A549 treated with AZD2906 at 1 μM for 4 hours (cell line): ENCODE measurements at places on chromosomes 12 and 14. TPM values are rescaled to one million over a fixed set of nuclear protein-coding genes. Genes with fewer than 3 reads are reported as not detected.

REM2 gene
- 0.28 to 0.38 TPM (median 0.33 TPM) in 5 replicates for total RNA-seq

PTPN6 gene
- 9.1 to 13.5 TPM (median 10.5 TPM) in 5 replicates for total RNA-seq

C1S gene
- total RNA-seq, result 40.4 to 73.4 TPM (median 41.9 TPM) in 5 replicates

PAX9 gene
- total RNA-seq, result 2.1 to 3.6 TPM (median 3.3 TPM) in 5 replicates

HSPA2 gene
- total RNA-seq, result 30.7 to 39.2 TPM (median 33.3 TPM) in 5 replicates

BCL2L14 gene
- total RNA-seq, result 0.09 to 0.15 TPM in 2 of 5 replicates, not detected in the others

ORMDL2 gene
- 67.3 to 104 TPM (median 102 TPM) in 5 replicates for total RNA-seq

NR1H4 gene
- total RNA-seq, result 0.07 to 0.11 TPM (median 0.09 TPM) in 5 replicates

BHLHE41 gene
- 0.41 to 1.6 TPM (median 0.63 TPM) in 5 replicates for total RNA-seq

HOXC12 gene
- total RNA-seq, result 0.03 TPM in 2 of 5 replicates, not detected in the others

CINP gene
- 52.7 to 61.5 TPM (median 52.9 TPM) in 5 replicates for total RNA-seq

DHRS1 gene
- total RNA-seq, result 9.9 to 12.1 TPM (median 12.0 TPM) in 5 replicates

LALBA gene
- total RNA-seq, result not detected in 5 replicates

IRAK3 gene
- total RNA-seq, result 1.0 to 1.6 TPM (median 1.4 TPM) in 5 replicates

FGF23 gene
- not detected in 5 replicates for total RNA-seq

UBC gene
- 1,366 to 1,680 TPM (median 1,470 TPM) in 5 replicates for total RNA-seq

GLTP gene
- 18.0 to 20.3 TPM (median 19.2 TPM) in 5 replicates for total RNA-seq

PARP11 gene
- 1.6 to 2.1 TPM (median 1.8 TPM) in 5 replicates for total RNA-seq

IFI27L1 gene
- 16.8 to 22.0 TPM (median 18.9 TPM) in 5 replicates for total RNA-seq

DCAF4 gene
- total RNA-seq, result 24.4 to 33.2 TPM (median 28.2 TPM) in 5 replicates

HCAR2 gene
- total RNA-seq, result 0.03 to 0.06 TPM (median 0.06 TPM) in 5 replicates

ANAPC7 gene
- 46.4 to 54.7 TPM (median 49.7 TPM) in 5 replicates for total RNA-seq

NFE2 gene
- total RNA-seq, result 0.03 to 0.08 TPM (median 0.07 TPM) in 4 of 5 replicates, not detected in the other

FGF6 gene
- not detected in 5 replicates for total RNA-seq

GPHB5 gene
- not detected in 5 replicates for total RNA-seq

TMCC3 gene
- 0.99 to 1.5 TPM (median 1.4 TPM) in 5 replicates for total RNA-seq

RAD51AP1 gene
- total RNA-seq, result 14.5 to 28.5 TPM (median 16.8 TPM) in 5 replicates

WDHD1 gene
- total RNA-seq, result 8.3 to 11.8 TPM (median 10.1 TPM) in 5 replicates

LRFN5 gene
- total RNA-seq, result not detected in 5 replicates

LMO3 gene
- total RNA-seq, result 0.06 to 0.13 TPM in 2 of 5 replicates, not detected in the others

FOXG1 gene
- 0.09 to 0.22 TPM (median 0.19 TPM) in 5 replicates for total RNA-seq

OXA1L gene
- 142 to 163 TPM (median 159 TPM) in 5 replicates for total RNA-seq

MMP14 gene
- 0.44 to 0.74 TPM (median 0.55 TPM) in 5 replicates for total RNA-seq

IL25 gene
- total RNA-seq, result not detected in 5 replicates

LRP1-AS gene
- not detected in 5 replicates for total RNA-seq

NINJ2 gene
- 0.41 to 0.74 TPM (median 0.61 TPM) in 5 replicates for total RNA-seq

CEBPE gene
- total RNA-seq, result 0.06 TPM in 1 of 5 replicates, not detected in the others

GDF3 gene
- not detected in 5 replicates for total RNA-seq

SLC4A8 gene
- 0.91 to 1.5 TPM (median 1.3 TPM) in 5 replicates for total RNA-seq

PDE3A gene
- 2.2 to 3.6 TPM (median 2.9 TPM) in 5 replicates for total RNA-seq

BCL11B gene
- 0.23 to 0.34 TPM (median 0.26 TPM) in 5 replicates for total RNA-seq

SIX6 gene
- total RNA-seq, result not detected in 5 replicates

HVCN1 gene
- total RNA-seq, result 0.40 to 0.86 TPM (median 0.72 TPM) in 5 replicates

TPPP2 gene
- not detected in 5 replicates for total RNA-seq

ARHGAP9 gene
- total RNA-seq, result 0.33 to 0.96 TPM (median 0.48 TPM) in 5 replicates

ANKRD33 gene
- total RNA-seq, result 0.05 to 0.11 TPM (median 0.07 TPM) in 4 of 5 replicates, not detected in the other

CLMN gene
- total RNA-seq, result 4.8 to 8.1 TPM (median 6.9 TPM) in 5 replicates

NPAS3 gene
- not detected in 5 replicates for total RNA-seq

UTP20 gene
- total RNA-seq, result 12.8 to 18.3 TPM (median 13.6 TPM) in 5 replicates

FAM181A gene
- total RNA-seq, result not detected in 5 replicates

POTEG gene
- not detected in 5 replicates for total RNA-seq

RASSF8 gene
- total RNA-seq, result 6.9 to 11.3 TPM (median 9.1 TPM) in 5 replicates

RILPL1 gene
- 9.9 to 13.5 TPM (median 12.4 TPM) in 5 replicates for total RNA-seq

CLEC7A gene
- total RNA-seq, result not detected in 5 replicates

PLEKHD1 gene
- total RNA-seq, result 0.01 to 0.05 TPM (median 0.02 TPM) in 5 replicates
